ENCODE measurements at places on chromosomes 13 and 19.

- peak; percentile 73 for DNase-seq
Measured at GRCh38 chr19:14347999-14348889, 33.0 kb upstream of the ADGRE5 start.

DNA sequence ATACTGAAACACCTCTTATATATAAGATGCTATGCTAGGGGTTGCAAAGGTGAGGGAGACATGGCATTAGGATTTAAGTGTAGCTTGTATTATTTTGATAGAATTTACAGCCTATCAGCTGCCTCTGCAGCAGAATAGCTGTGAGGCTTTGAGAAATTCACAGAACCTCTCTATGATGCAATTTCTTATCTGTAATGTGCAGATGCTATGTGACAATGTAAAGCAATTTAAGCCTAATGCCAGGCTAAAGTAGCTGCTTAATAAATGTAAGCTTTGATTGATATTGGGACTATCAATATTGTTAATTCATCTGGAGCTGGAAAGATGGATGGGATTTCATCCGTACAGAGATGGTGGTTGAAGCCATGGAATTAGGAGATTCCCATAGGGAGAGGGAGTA, 1.6 kb downstream of the ADGRE3 start:
- no peak for DNase-seq

GRCh38 chr19:16111909-16112752, 442 bp downstream of the RAB8A start:
- no peak for DNase-seq

GRCh38 chr19:14472202-14472938, 2.8 kb downstream of the PTGER1 start:
- peak; percentile 73 for DNase-seq

DNA sequence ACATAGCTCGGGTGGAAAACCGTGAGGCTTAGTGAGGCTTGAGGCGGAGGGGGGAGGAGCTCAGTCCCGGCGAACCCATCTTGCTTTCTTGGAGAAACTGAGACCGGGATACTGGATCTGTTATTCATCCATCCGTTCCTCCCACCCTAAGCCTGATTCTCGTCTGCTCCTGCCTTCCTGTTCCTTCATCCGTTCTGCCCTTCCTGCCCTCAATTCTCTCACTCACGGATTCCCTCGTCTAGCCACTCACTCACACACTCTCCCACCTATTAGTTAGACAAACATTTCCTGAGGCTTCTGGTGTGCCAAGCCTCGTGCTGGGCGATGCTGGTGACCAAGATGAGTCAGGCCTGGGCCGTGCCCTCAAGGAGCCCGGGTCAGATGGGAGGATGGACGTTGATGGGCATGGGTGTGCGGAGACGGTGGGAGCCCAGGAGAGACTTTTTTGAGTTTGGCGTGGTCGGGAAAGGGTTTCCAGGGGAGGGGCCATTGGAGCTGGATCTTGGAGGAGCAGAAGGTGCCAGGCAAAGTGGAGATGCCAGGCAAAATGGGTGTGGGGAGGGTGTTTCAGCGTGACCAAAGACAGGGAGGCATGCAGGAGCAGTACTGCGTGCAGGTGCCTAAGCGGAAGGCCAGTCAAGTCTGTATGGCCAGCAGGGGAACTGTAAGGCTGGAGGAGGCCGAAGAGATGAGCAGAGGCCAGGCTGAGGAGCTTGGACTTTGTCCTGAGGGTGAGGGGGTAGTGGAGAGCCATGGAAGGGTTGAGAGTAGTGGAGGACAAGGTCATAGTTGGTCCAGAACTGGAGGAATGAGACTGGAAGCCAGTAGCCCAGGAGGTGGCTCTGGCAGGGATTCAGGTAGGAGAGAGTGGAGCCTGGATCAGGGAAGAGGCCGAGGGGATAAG, 7.4 kb upstream of the CNFN start:
- DNase-seq: no peak

DNA sequence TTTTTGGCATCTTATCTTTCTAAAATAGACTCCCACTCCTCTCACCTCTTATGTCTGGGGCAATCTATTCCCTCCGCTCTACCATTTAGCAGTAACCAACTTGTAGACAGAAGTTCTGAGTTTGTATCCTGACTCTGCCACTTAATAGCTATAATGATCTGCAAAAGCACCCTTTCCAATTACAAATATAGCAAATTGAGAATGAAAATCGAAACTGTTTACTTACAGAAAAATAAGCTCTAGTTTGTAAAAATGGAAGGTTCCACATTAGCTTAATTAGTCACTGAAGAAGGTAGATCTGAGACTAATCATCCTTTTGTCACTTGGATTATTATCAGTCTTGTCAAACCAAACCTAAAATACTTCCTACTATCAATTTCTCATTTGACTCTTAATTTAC, 409.3 kb downstream of the DIAPH3 start:
- DNase-seq: no peak

GRCh38 chr13:50267917-50268316, 252.7 kb downstream of the KCNRG start:
- DNase-seq: no peak

DNA sequence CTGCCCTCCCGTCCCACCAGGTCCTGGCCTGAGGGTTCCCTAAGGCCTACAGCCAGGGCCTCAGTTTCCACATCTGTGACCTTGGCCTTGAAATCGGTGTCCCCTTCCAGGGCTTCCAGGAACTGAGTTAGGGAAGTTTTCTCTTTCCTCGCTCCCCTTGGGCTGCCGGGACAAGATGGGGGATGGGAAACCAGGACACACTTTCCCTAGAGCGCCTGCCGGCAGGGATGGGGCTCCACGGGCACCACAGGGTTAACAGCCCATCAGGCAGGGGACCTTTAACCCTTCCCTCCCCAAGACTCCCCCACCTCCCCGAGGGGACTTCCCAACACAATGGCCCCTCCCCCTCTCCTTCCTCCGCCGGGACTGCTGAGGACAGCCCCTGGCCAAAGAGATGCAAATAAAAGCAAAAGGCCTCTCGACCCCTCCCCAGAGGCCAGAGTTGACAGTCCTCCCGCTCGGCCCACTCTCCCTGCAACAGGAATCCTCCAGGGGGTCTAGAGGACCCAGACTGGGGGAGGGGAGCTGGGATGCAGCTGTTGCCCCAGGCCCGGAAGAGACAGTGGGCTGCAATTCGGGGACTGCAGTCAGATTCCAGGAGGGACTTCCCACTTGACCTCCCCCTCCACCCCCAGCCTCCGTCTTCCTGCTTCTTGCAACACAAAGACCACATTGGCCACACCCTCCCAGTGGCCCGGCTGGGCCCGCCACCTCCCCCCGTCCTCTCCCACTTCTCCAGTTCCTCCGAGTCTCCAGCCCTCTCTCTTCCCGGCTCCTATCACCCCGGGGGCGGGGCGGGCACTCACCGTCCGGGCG, 3.4 kb downstream of the BBC3 start:
- DNase-seq: peak; percentile 87

DNA sequence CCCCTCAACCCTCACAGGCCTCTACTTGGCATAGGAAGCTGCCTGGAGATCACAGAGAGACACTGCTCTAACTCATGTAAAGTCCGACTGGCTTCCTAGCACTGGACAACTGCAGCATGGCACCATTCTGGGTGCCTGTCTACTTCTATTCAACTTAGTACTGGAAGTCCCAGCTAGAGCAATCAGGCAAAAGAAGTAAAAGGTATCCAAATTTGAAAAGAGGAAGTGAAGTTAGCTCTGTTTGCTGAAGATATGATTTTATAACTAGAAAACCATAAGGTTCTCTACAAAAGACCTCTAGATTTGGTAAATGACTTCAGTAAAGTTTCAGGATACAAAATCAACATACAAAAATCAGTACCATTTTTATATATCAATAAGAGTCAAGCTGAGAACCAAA, 1017.6 kb downstream of the PCDH9 start:
- no peak for DNase-seq

DNA sequence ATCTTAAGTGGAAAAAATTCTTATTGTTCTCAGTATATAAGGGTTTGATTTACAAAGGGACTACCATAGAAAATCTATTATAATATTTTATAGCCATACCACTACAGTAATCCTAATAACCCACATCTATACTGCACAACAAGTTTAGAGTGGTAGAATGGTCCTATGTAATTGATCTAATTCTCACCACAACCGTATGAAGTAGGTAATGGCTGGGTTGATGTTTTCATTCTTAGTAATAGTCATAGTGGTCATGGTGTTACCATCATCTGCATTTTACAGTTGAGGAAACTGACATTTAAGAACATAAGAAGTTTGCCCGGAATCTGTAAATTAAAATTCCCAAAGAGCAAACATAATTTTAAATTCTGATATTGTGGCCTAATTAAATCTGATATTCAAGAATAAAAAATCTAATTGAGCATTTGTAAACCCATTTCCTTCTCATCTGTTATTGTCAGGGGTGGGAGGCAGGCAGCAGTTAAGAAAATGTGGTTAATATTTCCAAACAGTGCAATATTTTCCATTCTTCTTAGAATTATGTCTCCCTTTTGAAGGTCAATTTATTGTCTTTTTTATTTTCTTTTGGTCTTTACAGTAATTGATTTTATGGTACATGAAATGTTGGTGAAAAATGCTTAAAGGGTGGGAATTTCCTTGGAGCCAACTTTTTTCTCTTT, 65.6 kb downstream of the DHRS12 start:
- DNase-seq: no peak

- DNase-seq: no peak
Measured at GRCh38 chr13:112910016-112910415, 59.0 kb upstream of the MCF2L start.

DNA sequence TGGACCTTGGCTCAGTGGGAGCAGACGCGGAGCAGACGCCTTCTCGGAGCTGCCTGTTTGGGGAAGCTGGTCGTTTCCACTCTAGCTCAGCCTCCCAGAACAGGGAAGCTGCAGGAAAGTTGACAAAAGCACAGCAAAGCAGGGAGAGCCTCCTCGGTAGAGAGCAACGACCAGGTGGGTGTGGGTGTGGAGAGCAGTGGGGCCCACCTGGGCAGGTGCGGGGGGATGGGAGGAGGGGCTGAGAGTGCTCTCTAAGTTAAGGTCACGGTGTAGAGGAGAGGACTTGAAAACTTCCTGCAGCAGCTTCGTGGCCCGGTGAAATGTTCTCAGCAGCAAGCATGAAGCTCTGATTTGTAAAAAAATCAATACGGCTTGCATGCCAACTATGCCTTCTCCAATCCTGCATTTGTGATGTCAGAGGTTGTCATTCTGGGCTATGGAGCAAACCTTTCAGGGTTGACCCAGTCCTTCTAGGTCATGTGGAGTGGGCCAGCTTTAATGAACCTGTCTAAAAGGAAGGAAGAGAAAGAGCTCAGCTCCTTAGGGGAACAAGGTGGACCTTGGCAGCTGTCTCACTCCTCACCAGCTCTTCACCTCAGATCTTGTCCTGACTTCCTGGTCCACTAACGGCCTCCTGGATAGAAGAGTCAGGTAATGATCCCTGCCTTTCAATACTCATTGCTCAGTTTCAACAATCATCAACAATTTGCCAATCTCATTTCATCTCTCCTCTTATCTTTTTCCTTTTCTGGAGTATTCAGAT, 85.8 kb upstream of the UBL3 start:
- no peak for DNase-seq

- no peak for DNase-seq
Measured at GRCh38 chr19:47725759-47726401, 12.7 kb downstream of the EHD2 start.

DNA sequence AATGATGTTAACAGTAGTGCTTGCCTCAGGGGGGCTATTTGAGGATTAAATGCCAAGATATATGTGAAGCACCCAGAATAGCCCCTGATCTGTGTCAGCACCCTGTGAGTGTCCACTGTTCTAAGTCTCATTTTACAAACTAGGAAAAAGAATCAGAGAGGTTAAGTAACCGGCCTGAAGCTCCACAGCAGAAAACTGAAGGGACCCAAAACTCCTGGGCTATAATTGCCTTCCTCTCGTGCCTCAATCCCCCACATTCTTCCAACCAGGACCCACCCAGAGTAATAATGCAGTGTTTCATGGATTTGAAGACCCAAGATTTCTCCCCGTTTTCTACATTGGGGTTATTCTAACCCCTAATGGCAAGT, 2.3 kb downstream of the PVR start:
- no peak for DNase-seq

DNA sequence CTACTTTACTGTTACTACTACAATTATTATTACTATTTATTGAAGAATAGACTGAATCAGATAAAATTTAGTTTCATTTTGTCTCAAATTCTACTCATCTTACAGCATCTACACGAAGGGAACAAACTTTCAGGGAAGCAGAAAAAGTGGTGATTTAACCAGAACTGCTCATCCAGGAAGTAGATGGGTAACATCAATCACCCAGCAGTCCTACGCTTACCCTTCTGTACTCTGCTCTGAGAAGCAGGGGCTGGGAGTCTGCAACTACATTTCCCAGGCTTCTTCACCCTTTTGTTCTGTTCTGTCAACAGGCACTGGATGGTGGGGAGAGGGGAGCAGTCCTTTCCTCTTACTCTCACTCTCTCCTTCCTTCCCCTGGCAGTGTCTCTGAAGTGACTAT, 31.4 kb upstream of the GGACT start:
- no peak for DNase-seq

- DNase-seq: no peak
Measured at GRCh38 chr19:39297931-39298634, 1.9 kb downstream of the IFNL1 start.

- peak; percentile 37 for DNase-seq
Measured at GRCh38 chr13:110262508-110263291, 44.3 kb downstream of the COL4A1 start.

GRCh38 chr13:29902632-29903305, 52.4 kb upstream of the UBL3 start:
- DNase-seq: no peak
